ENCODE measurements at places on chromosomes 12 and 14.

- DNase-seq = no peak
These were observed 1.5 kb downstream of the AQP6 start for GRCh38 chr12:49974231-49974675.

DNA sequence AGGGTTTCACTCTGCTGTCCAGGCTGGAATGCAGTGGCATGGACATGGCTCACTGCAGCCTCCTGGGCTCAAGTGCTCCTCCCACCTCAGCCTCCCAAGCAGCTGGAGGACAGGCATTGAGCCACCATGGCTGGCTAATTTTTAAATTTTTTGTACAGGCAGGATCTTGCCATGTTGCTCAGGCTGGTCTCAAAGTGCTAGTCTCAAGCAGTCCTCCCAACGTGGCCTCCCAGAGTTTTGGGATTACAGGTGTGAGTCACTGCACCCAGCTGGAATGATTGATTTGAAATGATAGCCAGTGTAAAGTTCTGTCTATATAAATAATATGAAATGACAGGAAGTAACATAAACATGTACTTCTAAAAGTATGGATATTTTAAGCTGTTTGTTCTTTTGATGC, 172.7 kb downstream of the FUT8 start:
- DNase-seq = no peak

DNA sequence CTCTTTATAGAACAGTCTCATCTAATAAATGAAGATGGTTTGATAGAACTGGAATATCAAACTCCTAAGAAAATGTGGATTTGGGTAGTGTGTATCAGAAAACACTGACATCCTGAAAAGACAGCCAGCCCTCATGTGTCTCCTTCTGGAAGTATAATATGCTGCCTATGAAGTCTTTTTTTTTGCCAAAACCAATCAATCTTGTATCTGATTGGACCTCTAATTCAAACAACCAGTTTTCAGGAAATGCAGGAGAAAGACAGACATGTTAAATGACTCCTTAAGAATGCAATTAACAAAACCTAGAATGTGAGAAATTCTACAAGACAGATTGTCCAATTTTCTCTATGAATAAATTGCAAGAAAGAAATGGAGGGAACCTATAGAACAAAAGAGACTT, 34.3 kb downstream of the MYO1H start:
- DNase-seq = no peak

- no peak for DNase-seq
These were observed 1.9 kb upstream of the MYF5 start for GRCh38 chr12:80714846-80715245.

- no peak for DNase-seq
These were observed 239.7 kb upstream of the BTG1 start for GRCh38 chr12:92385296-92385695.

DNA sequence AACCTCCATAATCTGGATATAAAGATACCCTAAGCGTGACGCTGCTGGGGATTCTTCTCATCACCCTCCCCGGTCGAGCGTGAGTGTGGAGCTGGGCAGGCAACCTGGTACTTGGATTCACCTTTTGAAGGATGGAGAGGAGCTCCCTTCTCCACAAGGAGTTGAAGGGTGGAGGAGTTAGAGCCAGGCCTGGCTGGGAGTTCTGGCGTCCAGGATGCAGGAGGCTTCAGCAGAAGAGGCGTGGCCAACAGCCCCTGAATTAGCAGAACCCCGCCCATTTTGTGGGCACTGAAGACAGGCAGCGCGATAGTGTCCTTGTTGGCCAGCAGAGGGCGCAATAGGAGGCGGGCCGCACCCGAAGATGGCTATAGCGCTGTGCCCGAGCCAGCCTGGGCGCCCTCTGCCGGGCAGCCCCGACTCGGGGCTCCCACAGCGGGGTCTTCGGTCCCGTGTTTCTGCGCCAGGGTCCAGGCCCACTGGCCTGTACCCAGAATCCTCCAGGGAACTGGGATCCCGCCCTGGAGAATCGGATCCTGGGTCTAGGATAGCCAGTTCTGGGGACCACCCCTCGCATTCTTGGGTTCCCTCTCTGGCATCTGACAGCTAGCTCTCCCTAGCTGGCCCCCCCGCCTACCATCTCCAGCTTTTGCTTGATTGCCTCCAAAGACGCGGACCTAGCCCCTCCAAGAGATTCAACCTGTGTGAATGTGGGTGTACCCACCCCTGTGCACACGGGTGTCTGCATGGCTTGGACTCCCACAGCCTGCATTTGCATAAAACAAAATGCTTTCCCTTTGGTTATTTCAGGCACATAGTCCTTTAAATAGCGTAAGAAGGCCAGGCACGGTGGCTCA, 26.0 kb upstream of the SMUG1 start:
- peak; percentile 88 for DNase-seq

- DNase-seq = no peak
These were observed 35.9 kb downstream of the XRCC3 start for GRCh38 chr14:103679351-103679750.

GRCh38 chr14:31926123-31926522, 151.0 kb upstream of the ARHGAP5 start:
- DNase-seq = peak; percentile 17

GRCh38 chr12:51721282-51721940, 127.1 kb downstream of the FIGNL2 start:
- no peak for DNase-seq

- no peak for DNase-seq
These were observed 500.8 kb upstream of the GARIN6 start for GRCh38 chr12:99146730-99147129.

- no peak for DNase-seq
These were observed 167.9 kb downstream of the PRKD1 start for GRCh38 chr14:29759521-29760340.

- DNase-seq = no peak
These were observed 5.9 kb upstream of the RCOR1 start for GRCh38 chr14:102586420-102587104.

- DNase-seq = no peak
These were observed 735 bp upstream of the MAPKAPK5 start for GRCh38 chr12:111841236-111841749.

DNA sequence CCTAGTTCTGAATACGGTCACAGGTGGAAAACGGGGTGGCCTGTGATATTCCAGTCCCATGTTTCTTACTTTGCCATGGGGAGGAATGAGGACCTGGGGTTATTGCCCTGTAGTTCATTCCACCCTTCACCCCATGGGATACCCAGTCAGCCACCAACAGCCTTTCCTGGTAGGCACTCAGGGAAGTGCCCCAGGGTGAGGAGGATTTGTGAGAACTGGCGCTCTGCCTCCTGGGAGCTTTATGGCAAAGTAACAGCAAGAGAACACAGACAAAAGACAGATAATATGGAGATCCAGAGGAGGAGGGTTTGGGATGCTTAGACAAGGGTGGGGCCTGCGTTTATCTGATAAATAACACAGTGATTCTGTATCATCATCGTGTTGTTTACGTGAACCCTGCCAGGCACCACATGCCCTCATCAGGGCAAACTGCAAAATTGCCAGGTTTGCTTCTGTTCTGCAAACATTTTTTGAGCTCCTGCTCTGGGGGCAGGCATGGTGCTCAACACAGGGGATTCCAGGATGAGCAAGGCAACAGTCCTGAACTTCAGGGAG, 223.5 kb downstream of the SLC41A2 start:
- DNase-seq = no peak
